ENCODE measurements at places on chromosomes 2 and 18.

GRCh38 chr2:156540706-156541105 is 104.5 kb downstream of the GPD2 start:
- no peak for DNase-seq

- no peak for DNase-seq
Observed at GRCh38 chr2:150911766-150912280, 349.8 kb downstream of the RBM43 start.

- no peak for DNase-seq
Observed at GRCh38 chr2:173407176-173407575, 52.5 kb downstream of the CDCA7 start.

- DNase-seq = no peak
Observed at GRCh38 chr2:181848261-181848886, 43.2 kb upstream of the ITPRID2 start.

DNA sequence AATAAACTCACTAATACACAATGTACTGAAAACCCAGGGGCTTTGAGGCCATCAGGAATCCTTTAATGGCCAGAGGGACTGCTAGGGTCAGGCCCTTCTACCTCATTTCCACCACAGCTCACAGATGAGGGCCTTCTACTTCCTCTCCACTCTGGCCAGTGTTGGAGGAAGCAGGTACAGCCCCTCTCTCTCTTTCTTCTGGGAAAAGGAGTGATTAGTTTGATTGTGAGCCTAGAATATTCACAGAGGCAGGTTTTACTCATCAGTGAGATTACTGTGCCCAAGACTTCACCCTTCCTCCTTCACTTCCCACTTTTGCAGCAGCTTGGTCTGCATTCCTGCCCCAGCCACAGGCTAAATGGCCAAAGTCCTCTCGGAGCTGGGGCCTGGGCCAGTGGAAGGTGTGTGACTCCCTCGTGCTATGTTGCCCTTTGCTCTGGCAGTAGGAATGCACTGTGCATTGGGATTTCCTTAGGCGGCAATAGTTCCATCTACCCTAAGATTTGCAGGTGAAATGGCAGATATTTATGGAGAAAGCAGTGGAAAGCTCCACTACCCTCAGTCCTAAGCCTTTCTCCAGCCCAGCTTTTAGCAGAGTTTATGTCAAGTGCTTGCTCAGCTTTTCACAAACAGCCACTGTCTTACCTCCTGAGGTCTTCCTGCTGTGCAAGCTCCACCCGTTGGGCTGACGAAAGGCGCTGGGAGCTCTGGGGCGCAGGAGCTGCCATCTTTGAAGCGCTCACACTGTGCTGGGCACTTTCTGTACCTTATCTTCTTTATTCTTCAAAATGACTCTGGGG is 36.2 kb upstream of the YES1 start:
- DNase-seq = no peak

GRCh38 chr2:53690876-53691275 is 76.7 kb upstream of the CHAC2 start:
- no peak for DNase-seq

GRCh38 chr2:107195631-107196030 is 309.7 kb upstream of the ST6GAL2 start:
- DNase-seq = no peak

DNA sequence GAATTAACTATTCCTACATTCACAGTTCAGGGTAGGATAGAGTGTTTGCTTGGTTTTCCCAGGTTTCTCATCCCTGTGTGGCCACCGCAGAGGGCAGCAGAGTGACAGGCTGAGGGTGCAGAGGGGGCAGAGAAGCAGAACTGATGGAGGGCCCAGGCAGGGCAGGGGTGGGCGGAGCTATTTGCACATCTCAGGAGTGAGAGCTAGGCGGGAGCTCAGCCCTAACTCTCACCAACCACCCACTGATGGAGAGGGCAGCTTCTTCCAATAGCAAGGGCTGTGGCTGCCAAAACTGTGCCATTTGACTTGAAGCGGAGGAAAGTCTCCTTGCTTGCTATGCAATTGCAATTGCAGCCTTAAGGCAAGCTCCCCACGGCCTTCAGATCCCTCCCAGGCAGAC is 12.0 kb upstream of the DARS1 start:
- DNase-seq = no peak

GRCh38 chr18:48778344-48779011 is 172.3 kb downstream of the SMAD7 start:
- DNase-seq = no peak

All from stimulated activated CD4-positive, alpha-beta T cell treated with anti-CD3 and anti-CD28 coated beads, Interleukin-2, amount 100 ng/mL, for 24 hours (primary cell).